Sigmoid colon (tissue), 7 donors: ENCODE measurements at places on chromosomes 12 and 14. TPM values are rescaled to one million over a fixed set of nuclear protein-coding genes. Genes with fewer than 3 reads are reported as not detected.

Gene OR6C4
- total RNA-seq: not detected

Gene AJUBA
- total RNA-seq: 5.0 TPM

Gene DHRS7
- total RNA-seq: 56.7 TPM

Gene RIMBP2
- 3.9 TPM for total RNA-seq

Gene KRT82
- not detected for total RNA-seq

Gene NGB
- total RNA-seq: 3.5 TPM
